Activated T-cell treated with anti-CD3 and anti-CD28 coated beads for 1 hour (primary cell): ENCODE measurements at places on chromosomes 12 and 14.

GRCh38 chr14:28653521-28653920, 113.1 kb upstream of the FOXG1 start:
- DNase-seq = no peak

GRCh38 chr12:2154050-2154449, 101.3 kb downstream of the CACNA1C start:
- no peak for DNase-seq

GRCh38 chr14:35895256-35895655, 69.1 kb downstream of the BRMS1L start:
- no peak for DNase-seq

DNA sequence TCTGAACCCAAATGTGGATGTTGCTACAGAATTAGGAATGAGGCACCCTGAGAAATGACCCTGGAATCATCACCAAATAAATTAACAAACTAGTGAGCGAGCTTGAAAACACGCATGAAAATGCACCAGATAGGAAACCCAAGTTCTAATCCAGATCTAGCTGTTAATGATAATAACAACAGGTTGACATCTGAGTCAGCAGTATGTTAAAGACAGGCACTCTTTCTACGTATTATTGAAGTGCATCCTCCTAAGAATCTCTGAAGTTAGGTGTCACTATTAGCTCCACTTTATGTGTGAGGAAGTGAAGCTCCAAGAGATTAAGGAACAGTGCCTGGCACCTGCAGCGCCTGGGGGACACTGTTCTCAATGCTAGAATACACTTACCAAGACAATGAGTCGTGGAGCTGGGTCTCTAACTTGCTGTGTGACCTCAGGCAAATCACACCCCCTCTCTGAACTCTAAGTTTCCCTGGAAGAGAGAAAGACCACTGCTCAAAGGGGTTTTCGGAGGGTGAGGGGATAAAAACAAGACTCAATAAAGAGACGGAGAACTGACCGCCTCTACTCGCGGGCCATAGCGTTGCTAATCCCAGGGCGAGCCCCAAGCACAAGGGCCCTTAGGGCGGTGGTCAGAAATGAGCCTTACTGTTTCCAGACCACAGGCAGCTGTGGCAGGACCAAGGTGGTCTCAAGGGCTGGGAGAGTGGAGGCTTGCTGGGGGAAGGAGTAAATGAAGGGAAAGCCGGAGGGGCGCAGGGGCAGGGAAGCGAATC, 2.1 kb downstream of the SLC6A12 start:
- DNase-seq = no peak

- no peak for DNase-seq
These were observed 128.1 kb upstream of the MIS18BP1 start for GRCh38 chr14:45381091-45381490.

- no peak for DNase-seq
These were observed 41.8 kb upstream of the DHRS7 start for GRCh38 chr14:60206837-60207533.

DNA sequence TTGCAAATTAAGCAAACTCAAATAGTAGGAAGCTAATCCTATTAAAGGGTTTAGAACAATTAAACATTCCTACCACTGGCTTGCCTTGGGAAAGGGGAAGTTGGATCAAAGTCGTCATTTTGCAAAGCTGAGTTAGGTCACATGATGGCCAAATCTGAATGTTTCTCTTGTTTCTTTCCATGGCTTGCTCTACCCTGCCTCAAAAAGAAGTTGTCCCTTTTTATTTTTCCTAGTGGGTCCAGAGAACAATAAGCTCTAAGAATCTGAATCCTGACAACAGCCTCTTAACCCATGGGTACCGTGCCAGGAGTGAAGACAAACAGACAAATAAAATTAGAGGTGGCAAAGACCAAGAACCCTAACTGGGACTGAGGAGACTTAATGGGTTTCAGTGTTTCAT, 26.2 kb upstream of the NPFF start:
- DNase-seq = no peak

GRCh38 chr14:102928412-102929240, 6.2 kb downstream of the AMN start:
- DNase-seq = peak; percentile 75

DNA sequence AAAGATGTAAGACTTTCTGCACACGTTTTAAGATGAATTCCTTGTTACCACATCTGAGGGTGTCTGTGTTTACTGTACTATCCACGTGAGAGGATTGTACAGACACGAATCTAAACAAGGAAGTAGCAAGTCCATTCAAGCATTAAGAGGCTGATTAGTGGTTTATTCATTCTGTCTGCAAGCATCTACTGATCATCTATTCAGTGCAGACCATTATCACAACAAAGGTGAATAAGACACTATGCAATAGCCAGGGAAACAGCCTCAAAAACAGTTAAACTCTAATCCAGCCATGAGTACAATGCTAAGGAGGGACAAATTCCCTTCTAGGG, 111.6 kb upstream of the PZP start:
- DNase-seq = no peak

DNA sequence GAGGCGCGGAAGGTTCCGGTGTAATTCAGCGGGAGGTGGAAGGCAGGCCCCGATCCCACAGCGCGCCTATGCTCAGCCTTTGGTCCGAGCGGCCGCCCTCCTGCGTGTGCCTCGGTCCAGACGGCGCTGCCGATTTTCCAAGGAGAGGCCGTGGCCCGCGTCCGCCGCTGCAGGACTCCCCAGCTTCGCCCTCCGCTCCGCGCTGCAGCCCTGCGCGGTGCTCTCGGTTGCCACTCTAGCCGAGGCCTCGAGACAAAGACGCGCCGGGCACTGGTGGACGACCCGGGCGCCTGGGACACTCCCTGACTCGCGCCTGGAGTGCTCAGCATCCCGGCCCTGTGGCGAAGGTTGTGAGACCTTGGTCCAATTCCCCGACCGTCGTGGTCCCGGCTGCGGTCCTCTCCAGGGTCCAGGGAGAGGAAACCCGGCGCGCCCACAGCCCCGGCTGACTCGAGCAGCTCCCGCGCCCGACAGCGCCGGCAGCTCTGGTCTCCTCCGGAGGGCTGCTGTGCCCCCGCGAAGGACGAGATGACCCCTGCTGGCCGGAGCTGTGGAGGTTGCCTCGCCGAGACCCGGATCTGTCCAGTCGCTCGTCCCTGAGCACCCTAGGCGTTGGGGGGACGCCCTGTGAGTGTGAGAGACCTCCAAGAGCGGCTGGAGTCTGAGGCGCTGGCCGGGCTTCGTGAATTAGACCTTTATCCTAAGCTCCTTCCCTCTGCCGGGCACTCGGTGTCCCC, 6.5 kb downstream of the HOXC12 start:
- DNase-seq = no peak

GRCh38 chr14:68814539-68815297, 21.9 kb upstream of the ZFP36L1 start:
- peak; percentile 33 for DNase-seq

- no peak for DNase-seq
These were observed 113.3 kb upstream of the CAND1 start for GRCh38 chr12:67155863-67156262.

GRCh38 chr14:68932231-68932630, 46.9 kb downstream of the ACTN1 start:
- no peak for DNase-seq

DNA sequence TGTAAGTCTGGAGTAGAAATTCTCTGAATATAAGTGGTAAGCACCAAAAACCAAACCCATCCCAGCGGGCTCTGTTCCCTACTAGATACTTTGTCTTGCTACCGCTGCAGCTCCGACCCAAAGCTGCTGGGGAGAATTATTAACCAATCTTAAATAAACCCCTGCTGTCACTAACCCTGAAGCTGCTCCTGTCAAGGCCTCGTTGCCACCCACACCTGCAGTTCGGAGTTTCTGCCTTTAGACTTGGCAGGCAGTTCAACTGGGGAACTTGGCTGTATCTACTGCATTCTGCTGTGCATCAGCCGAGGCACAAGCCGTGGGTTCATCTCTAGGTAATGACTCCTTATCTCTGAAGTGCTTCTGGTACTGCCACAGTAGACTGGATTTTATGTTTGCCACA, 55.5 kb downstream of the PPM1A start:
- DNase-seq = no peak

GRCh38 chr12:257521-258321, 4.9 kb downstream of the SLC6A13 start:
- DNase-seq = no peak

GRCh38 chr12:59444932-59445331, 150.9 kb upstream of the SLC16A7 start:
- DNase-seq = no peak

DNA sequence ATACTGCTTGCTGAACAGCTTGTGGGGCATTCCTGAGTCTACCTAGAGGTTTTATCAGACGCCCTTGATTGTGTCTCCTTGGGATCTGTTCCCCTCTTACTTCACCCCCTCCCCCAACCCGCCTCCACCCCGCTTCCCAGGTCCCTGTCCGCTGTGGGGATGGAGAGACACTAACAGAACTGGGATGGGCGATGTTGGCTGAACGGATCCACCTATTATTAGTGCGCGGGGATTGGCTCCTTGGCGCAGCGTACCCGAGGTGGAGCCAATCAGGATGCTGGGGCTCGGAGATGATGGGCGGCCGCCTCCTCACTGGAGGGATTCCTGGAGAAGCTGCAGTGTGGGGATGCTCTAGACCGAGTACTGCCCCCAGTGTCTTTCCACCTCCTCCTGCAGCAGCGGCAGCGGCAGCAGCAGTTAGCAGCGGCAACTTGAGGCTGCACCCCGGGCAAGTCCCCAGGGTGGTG, at the start of gene SYT1:
Gene SYT1, plus strand, starts transcription at position 372 of the 467 bp plus-strand sequence.
- no peak for DNase-seq

- no peak for DNase-seq
These were observed 1.9 kb downstream of the TMTC3 start for GRCh38 chr12:88144037-88144436.
